Cerebellar nuclear complex (tissue), 1 donor: ENCODE measurements at places on chromosomes 1 and 21.

- no peak for DNase-seq
Observed at GRCh38 chr1:17075470-17076255, 21.8 kb upstream of the SDHB start.

- no peak for DNase-seq
Observed at GRCh38 chr1:180644526-180645192, 12.8 kb downstream of the XPR1 start.

- DNase-seq: no peak
Observed at GRCh38 chr1:216914974-216915373, 191.7 kb upstream of the ESRRG start.

DNA sequence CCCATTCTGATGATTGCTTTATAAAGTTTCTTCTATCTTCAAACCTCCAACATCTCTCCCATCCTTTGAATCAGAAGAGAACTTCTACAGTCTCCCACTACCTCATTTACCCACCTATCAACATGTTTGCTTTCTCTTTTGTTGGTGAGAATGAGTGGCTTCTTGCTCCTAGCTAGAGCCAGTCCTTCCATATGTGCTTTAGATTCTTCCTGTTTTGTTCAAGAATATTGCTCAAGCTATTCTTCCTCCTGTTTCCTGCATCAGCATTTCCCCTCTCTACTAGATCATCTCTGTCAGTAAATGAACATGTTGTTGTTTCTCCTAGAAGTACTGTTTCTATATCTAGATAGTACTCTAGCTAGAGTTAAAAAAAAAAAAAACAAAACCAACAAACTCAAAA, 6.3 kb downstream of the ATF6 start:
- DNase-seq: no peak

GRCh38 chr1:43834280-43835081, 99.1 kb upstream of the ARTN start:
- DNase-seq: no peak

GRCh38 chr21:36560933-36561575, 81.1 kb upstream of the CLDN14 start:
- DNase-seq: no peak

DNA sequence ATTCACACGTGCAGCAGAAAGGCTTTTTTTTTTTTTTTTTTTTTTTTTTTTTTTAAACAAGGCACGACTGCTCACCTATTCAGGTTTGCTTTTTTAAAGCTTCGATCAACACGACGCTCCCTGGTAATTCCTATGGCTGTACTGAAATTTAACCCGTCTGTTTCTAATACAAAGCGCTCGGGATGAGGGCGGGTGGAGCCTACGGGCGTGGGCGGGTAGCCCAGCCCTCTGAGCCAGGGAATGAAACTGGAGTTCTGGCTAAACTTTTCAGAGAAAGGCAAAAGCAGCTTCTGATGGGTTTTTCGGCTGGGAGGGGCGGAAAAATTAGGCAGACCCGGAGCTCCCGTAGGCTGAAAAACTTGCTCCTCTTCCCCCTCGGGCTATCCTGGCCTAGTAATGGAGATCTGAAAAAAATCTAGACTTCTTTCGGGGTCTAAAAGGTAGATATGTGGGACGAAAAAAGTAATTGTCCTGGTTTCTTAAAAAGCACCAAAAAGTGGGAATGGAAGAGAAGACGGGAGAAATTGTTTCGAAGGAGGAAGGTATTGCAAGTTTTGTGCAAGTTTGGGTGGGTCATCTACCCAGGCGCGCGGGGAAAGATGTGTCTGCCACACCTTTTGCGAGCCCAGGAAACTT, 7.4 kb downstream of the NR5A2 start:
- DNase-seq: no peak

GRCh38 chr1:75841421-75841820, 44.7 kb downstream of the MSH4 start:
- DNase-seq: no peak

DNA sequence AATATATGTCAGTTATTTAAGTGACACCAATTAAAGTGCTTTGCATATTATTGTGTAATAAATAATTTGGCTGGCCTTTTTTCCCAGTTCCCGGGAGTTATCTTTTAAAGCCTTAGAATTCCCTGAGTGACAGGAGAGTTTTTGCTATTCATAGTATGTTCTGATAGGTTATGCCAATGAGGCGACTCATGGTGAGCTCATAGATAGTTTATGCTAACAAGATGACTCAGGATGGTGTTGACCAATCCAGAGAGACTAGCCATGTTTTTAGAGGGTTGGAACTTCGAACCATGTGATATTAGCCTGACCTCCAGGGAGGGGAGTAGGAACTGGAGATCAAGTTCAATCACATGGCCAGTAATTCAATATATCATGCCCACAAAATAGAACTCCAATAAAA, 310.8 kb downstream of the USP25 start:
- DNase-seq: no peak

GRCh38 chr1:112044745-112045144, 55.3 kb upstream of the KCND3 start:
- no peak for DNase-seq

- DNase-seq: no peak
Observed at GRCh38 chr1:170789063-170789462, 125.1 kb downstream of the PRRX1 start.

DNA sequence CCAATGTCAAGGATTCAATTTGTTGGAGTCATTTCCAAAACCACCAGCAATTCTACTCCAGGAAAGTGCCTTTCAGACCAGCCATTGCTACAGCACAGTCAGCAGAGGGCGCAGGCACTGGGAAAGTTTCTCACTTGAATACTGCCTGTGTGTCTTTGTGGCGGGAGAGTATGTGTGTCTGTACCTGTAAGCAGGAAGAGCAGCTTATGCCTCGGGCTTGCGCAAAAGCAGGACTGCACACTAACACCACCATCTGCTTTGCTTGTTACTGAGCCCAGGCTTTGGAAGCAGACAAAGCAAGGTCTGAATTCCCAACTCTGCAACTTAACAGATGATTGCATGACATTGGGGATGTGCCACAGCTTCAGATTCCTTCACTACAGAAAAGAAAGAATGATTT, 7.0 kb upstream of the CTSE start:
- peak; percentile 28 for DNase-seq

DNA sequence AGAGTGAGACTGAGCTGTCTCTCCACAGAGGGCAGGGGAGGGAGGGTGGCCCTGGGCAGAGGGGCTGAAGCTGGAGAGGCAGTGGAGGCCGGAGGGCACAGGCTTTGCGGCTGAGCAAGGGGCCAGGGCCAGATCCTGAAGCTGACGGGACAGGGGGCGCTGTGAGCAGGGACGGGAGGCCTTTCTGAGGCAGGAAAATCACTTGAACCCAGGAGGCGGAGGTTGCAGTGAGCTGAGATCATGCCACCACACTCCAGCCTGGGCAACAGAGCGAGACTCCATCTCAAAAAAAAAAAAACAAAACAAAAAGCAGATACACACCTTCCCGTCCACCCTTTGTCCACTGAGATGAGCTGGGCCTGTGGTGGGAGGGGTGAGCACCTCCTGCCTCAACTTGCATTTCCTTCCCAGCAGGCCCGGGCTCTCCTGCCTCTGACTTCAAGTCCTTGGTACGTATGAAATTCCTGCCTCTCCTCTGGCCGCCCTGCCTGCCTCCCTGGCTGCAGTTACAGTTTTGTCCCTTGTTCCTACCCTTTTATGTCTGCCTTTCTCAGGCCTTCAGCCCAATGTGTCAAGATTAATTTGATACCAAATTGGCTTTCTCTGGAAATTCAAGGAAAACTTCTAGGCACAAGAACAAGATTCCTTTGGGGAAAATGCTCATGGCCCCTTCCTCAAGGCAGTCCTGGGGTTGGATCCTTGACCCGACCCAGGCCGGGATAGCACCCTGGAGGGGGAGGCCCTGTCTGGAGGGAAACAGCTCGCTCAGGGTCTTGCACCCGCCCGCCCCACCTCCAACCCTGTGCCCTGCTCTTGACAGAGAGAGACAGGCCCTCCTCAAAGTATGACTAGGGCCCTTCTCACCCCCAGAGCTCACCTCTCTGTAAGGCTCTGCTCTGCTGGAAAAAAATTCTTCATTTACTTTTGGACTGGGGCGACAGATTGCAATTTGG, 11.2 kb upstream of the ADAMTSL4 start:
- DNase-seq: no peak

DNA sequence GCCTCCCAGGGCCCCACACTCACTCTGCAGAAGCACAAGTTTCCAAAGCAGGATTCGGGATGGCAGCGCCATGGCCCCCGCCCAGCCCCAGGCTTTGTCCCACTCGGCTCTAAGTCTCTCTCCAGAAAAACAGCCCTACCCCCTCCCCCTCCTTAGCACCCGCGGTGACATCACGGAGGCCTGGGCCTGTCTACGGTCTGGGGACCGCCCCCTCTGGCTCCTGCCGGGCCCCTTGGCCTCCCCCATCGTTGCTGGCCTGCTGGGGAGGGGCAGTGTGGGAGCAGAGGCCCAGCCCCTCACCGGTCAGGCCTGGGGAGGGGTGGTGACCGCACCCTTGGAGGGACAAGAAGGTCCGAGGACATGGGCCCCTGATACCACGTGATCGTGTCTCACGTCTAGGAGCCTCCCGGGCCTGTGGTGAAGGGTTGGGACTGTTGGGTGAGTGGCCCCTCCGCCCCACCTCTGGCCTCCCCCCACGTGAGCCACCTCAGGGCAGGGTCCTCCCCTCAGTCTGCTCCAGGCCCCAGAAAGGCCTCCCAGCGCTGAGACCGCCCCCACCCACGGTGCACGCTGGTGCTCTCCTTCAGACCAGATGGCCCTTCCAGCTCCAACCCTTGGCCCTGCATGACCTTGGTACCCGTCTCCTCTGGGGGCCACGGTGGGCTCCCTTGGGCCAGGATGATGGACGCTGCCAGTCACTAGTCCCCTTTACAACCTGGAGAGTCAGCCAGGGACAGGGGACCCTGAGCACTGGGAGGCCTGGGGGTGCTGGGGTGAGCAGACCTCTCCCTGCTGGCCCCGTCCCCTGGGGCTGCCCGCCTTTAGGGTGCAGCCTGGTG, at the start of gene MXRA8:
Gene MXRA8, minus strand, starts transcription at position 123 of the 839 bp plus-strand sequence. Its CDS starts 51 bp downstream, at position 72.
- DNase-seq: no peak

- no peak for DNase-seq
Observed at GRCh38 chr1:28031173-28031572, 57.2 kb downstream of the EYA3 start.

- no peak for DNase-seq
Observed at GRCh38 chr1:160079448-160079847, 1.9 kb upstream of the KCNJ9 start.

GRCh38 chr1:197918807-197919345, 1.7 kb downstream of the LHX9 start:
- no peak for DNase-seq

DNA sequence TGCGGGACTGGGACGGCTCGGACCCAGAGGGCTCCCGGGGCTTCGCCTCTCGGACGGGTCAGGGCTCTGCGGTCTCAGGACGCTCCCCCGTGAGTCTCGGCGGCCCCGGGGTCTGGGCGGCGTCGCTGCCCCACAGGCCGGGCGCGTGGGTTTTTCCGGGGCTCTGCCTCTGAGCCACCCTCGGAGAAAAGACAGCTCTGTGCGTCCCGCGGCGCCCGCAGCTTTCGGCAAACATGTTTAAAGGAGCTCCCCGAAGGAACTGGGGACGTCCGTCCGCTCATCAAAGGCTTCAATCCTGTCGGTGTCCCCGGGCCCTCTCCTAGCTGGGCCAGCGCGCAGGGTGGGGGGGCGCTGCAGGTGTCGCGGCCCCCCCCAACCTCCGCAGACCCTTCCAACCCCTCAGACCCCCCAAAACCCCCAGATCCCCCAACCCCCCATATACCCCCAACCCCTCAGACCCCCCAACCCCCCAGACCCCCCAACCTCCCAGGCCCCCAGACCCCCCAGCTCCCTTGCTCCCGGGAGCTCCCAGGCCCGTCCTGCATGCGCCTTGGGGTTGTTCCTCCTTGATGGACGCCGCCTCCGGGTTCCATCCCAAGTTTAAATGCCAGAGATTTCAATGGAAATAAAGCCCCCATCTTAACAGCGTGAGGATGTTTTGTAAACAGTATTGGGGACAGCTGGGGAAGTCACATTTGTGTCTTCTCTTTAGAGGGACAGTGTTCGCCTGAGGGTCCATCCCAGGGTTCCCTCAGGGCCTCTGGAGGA, 996 bp upstream of the C1orf159 start:
- no peak for DNase-seq

- no peak for DNase-seq
Observed at GRCh38 chr1:234413990-234414389, 40.7 kb downstream of the COA6 start.

DNA sequence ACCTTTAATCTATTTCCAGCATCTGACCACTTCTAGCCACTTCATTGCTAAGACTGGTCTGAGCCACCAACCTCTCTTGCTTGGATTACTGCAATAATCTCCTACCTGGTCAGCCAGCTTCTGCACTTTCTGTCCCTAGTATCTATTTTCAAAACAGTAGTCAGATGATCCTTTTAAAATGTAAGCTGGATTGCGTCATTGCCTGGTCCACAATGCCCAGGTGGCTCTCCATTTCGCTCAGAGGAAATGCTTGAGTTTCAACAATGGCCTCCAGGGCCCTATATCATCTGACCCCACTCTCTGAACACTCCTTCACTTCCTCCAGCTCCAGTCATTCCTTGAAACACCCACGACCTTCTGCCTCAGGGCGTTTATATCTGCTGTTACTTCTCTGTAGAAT, 2.3 kb downstream of the FYB2 start:
- DNase-seq: no peak

DNA sequence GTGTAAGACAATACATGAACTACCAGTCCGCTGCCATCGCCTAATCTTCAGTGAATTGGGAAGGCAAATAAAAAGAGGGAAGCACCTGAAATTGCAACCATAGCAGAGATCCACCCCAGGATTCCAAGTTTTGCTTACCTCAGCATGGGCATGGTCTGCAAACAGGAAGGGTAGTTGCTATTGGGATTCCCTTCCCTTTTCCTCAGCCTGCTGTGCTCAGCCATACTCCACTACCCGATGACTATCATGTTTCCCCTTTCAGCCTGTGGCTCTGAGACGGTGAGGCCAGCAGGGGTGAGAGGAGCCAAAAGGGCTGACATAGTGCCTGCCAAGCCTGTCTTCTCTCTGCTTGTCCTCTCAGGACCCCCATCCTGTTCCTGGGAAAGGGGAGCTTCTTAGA, 64.2 kb downstream of the GPR137B start:
- DNase-seq: no peak

- DNase-seq: no peak
Observed at GRCh38 chr1:47181095-47181954, 8.5 kb downstream of the PDZK1IP1 start.

DNA sequence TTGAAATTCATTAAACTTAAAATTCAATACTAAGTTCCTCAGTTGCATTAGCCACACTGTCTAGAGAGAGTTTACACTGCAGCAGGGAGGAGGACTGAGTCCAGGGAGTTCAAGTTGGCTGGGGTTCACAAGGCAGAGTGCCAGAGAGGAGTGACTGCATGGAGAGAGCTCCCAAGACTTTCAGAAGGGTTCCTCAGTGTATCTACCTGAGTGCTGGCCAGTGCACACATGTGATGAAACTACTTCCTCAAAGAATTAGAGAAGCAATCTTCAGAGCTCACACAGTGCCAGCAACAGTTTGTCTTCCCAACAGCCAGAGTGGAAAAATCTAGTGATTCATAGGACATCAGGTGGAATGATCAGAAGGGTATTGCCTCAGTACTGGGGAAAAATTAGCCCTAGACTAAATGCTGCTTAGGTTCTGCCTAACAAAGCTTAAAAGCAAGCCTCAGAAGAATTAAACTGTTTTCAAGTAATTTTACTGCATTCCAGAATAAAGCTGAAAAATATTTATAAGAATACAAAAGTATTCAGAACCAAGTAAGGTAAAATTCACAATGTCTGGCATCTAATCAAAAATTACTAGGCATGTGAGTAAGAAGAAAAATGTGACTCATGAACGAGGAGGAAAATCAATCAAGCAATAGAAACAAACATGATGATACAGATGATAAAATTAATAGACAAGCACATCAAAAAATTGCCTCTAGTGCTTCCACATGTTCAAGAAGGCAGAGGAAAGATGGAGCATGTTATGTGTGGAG, 10.4 kb upstream of the WNT3A start:
- DNase-seq: no peak
